ENCODE measurements at places on chromosomes 3 and 15.

DNA sequence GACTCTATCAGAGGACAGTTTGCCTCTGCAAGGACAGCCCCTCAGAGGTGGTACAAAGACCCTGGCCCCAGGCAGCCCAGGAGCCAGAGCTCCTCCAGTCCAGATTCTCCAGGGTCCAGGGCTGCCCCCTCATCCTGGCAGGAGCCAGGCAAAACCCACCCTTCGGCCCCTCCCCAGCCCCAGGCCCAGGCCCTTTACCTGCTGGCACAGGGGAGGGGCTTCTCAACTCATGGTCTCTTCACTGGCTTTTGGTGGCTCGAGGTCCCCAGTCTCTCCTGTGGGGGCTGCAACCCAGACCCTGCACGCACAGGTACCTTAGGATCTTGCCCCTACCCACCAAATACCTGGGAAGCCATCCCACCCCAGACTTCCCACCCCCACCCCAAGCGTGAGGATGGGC lies 8.5 kb downstream of the NEIL1 start:
- no peak for DNase-seq

DNA sequence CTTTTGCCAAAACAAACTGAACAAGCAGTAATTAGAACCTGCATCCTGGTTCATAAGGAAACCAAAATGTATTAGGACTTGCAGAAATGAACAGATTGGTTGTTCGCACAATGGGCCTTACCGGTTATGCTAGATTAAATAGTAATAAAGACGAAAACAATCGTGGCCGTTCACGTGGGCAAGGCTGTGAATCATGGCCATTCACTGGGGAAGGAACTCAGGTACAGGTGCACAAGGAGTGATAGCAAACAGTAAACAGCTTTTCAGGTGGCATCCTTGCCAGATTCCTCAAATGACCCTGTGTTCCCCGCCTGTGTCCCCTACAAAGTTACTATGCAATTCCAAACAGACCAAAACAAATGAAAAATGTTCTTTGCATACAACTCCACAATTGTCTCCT lies 8.2 kb downstream of the LRIG1 start:
- no peak for DNase-seq

DNA sequence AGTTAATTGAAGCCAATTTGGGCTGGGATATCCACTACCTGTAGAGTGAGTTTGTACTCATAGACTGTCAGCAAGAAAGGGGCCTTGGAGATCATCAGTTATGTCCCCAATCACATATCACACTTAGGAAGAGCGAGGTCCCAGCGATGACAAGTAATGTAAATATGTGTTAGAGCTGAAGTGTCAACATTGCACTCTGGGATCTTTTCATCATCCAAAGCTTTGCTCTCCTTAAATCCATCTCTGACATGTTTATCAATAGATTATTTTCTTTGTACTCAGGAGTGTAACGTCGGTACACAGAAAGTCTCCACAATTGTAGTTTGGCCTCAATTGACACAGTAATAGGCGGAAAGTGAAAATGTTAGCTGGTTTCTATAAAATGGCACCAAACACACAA lies 113.7 kb upstream of the TPRG1 start:
- DNase-seq = no peak

GRCh38 chr3:44284949-44285348 lies 43.3 kb downstream of the TOPAZ1 start:
- no peak for DNase-seq

- no peak for DNase-seq
These were observed 37.7 kb downstream of the ABHD17C start for GRCh38 chr15:80732818-80733217.

DNA sequence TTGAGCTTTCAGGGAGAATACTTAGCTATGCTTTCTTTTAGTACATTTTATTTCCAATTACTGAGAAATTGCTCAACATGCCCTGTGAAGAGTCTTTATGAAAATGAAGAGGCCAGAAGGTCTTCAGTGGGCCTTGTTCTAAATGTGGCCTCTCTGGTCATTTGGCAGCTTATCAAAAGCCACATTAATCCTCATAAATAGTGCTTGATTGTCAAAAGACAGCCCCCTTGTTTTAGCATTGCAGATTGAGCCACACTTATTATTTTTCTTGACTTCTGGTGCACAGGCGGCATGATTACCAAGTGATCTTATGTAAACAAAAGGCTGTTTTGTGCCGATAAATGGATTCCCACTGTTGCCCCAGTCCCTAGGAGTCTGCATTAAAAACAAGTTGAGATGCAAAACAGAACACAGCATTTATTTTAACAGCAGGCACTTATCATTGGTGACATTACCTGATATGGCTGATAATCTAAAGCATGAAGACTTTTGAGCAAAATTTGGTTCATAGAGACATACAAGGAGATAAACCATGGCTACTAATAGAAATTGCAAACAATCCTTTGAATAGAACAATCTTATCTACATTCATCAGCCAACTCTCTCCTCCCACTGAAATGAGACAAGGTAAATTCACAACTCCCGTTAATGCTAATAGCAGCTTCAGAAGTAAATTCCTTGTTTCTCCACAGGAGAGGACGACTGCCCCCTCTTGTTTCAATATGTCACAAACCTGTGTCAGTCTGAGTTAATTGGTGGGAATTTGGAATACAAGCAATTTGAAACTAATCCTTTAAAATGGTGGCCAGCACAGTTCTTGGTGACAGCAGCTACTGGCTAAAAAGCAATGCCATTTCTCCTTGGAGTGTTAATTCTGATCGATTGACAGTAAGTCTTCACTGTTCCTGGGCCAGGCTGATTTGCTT lies 194.3 kb downstream of the NSUN3 start:
- no peak for DNase-seq

- DNase-seq = no peak
These were observed 140.0 kb upstream of the KLHL25 start for GRCh38 chr15:85934691-85935090.

- no peak for DNase-seq
These were observed 17.5 kb upstream of the KCTD6 start for GRCh38 chr3:58474348-58474911.

GRCh38 chr15:40335938-40336743 lies 4.6 kb downstream of the CCDC9B start:
- no peak for DNase-seq

DNA sequence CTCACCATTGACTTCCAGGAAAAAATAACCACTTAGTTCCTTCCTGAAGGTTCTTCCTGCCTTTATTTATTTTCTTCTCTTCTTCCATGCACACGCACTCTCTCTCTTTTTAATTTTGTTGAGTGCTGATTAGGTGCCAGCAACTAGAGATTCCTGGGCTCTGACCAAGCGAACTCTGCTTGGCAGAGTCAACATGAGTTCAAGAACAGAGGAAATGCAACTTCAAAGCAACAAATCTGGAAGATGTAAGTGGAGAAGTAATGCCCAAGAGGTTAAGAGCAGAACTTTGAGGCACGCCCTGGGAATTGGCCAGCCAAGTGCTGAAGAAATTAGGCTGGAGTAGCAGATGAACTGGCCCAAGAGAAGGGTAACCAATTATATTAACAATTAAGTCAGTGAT lies 8.5 kb downstream of the ERC2 start:
- DNase-seq = no peak

DNA sequence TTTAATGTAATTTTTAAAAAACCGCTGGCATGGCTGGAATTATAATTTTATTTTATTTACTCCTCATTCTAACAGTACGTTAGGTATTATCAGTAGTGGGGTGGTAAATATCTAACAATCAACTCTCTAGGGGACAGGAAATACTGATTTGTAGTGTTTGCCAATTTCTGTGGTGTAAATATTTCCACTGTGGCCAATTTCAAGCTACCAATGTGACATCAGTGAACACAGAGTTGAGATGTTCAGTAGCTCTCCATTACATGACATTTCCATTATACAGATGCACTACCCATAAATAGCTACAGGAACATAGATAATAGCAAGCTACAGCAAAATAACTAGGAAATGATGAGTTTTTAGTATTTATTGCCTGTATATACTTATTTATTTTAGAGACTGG lies 10.0 kb upstream of the ARL8B start:
- DNase-seq = no peak

DNA sequence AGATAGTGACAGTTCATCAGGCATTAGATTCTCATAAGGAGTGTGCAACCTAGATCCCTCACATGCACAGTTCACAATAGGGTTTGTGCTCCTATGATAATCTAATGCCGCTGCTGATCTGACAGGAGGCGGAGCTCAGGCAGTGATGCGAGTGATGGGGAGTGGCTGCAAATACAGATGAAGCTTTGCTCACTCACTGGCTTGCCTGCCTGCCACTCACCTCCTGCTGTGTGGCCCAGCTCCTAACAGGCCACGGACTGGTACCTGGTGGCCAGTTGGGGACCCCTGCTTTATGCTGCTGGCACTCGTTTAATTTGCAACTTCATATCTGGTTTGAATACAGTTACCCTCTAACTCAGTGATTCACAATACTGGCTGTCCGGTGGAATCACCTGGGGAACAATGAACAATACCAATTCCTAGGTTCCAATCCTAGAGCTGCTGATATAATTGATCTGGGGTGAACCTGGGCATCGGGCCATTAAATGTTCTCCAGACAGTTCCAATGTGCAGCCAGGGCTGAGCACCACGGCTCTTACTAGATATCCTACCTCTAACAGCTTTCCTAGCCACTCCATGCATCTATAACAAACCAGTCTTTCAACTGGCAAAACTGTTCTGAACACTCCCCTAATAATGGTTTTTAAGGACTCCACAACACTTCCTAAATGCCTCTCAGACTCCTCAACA lies 131.4 kb downstream of the ATP1B3 start:
- no peak for DNase-seq

DNA sequence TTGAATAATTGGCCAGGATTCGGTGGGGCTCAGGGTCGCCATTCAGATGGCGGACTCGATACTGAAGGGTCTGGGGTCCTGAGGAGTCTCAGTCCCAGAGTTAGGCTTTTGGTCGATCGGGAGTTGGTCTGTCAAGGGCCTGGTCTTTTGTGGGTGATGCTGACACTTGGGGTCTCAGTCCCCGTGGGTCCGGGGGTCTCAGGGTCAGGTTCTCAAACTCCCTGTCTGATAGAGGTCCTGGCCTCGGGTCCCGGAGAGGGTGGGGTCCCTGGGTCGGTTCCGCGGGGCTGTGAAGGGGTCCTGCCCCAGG lies 467 bp downstream of the NCKIPSD start:
- no peak for DNase-seq

DNA sequence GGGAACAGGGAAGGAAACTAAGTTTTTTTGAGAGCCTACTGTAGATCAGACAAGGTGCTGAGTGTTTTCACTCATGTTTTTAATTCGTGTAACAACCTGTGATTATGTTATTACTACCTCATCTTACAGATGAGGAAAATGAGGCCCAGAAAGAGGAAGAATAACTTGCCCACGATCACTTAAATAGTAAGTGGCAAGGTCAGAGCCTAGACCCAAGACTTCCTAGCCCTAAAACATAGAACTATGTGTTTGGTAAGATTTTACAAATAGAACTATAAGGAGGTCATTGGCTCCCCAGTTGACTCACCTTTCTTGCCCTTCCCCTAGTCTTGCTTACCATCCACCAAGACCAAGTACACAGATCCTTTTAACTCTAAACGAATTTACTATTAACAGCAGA lies 13.7 kb downstream of the SENP8 start:
- DNase-seq = no peak

Data from fibroblast of skin of back (primary cell).